Activated T-helper 2 cell treated with anti-CD3 and anti-CD28 coated beads, Interferon-gamma antibody, Interleukin-2, Interleukin-4, amounts not matched to agents 10 μg/mL and 5 μg/mL and 100 μg/mL, durations not matched to agents 14 hours and 24 hours and 36 hours (primary cell): ENCODE measurements at places on chromosomes 1 and 21. TPM values are rescaled to one million over a fixed set of nuclear protein-coding genes. Genes with fewer than 3 reads are reported as not detected.

NPHS2 gene
- not detected in 2 replicates for total RNA-seq

GRCh38 chr1:240598216-240599001 lies 13.5 kb downstream of the GREM2 start:
- DNase-seq = no peak

GRCh38 chr1:201870397-201870796 lies 18.3 kb upstream of the SHISA4 start:
- DNase-seq = no peak

DNA sequence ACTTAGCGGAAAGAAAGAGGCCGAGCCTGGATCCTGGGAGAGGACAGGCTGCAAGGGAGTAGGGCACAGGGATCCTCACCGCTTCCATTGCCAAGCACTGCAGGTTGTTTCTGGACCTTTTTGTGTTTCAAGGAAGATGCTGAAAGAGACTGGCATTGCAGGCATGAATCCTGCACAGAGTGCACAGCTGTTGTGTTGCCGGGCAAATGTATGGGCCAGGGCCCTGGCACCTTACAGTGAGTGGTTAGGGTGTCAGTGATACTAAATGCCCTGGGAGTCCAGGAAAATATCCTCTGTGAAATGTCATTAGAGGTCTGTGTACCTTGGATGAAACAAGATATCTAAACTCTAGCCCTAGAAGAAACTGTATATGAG lies 145.5 kb upstream of the FGGY start:
- DNase-seq = no peak

- no peak for DNase-seq
Measured at GRCh38 chr1:107941531-107941930, 23.4 kb downstream of the VAV3 start.

ZNF678 gene
- total RNA-seq = 5.1 and 5.7 TPM in 2 replicates

SH2D5 gene
- 0.05 and 0.16 TPM in 2 replicates for total RNA-seq

DNA sequence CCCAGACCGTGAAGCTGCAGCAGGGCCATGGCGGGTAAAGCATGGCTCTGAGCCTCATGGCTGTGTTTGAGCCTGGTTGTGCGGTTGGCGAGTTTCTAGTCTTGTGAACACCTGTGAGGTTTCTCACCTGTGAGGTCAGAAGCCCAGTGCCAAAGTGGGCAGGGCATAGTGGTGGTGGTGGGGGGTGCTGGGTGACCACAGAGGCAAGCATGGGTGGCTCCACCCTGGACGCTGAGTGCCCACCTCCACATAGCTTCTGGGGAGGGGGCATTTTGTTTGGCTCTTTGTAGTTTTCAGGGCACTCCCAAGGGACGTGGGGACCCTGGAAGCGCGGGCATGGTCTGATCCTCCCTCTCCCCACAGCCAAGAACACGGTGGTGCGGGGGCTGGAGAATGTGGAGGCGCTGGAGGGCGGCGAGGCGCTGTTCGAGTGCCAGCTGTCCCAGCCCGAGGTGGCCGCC lies 91.1 kb downstream of the TRIM11 start:
- no peak for DNase-seq

DNA sequence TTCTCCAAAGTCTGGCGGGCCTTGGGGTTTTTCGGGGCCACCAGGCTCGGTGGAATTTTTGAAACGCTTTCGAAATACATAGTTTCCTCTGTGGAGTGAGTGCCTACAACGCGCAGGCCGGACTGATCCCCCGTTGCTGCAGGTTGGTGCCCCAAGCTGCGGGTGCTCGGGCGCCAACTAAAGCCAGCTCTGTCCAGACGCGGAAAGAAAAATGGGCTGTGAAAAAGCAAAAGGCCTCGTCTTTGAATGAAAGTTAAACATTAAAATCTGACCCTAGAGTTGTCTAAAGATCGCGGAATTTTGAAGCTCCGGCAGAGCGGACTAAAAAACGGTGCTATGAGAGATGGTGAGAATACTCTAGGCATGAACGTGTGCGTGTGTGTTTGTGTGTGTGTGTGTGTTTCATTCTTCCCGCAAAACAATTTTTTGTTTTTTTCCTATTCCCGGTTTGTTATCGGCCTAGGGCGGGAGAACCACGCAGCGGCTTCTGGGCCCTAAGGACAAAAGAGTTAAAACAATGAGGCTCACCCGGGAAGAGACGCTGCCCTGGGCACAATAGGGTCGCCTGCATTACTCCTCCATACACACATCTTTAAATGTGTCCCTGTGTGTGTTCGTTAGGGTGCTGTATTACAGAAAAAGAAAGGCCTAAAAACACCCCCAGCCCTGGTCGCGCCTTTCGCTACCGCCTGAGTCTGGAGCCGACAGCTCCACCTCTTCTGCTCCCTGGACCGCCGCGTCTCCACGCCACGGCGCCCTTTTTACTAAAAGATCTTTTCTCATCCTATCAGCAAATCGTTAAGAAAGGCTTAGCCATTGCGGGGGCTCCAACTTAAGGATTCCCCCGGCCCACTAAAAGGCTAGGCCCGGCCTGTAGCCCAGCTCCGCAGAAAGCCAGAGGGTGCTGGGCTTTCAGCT lies 3.2 kb downstream of the TBX15 start:
- no peak for DNase-seq

GRCh38 chr21:32803651-32804050 lies 32.1 kb upstream of the PAXBP1 start:
- DNase-seq = no peak

DNA sequence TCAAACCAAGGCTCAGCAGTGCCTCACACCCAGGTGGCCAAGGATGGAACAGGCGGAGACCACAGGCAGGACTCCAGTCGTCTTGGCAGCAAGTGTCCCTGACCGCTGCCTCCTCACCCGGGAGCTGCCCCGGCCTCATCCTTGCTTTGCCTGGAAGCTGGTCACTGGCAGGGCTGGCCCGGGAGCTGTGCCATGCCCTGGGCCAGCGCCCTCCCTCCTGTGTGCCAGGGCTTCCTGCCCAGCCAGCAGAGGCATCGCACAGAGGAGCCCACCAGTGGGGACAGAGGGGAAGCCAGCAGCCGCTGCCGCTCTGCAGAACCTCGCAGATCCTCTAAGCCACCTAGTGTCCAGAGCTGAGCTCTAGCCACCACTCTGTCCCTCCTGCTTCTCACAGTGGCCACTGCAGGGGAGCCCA lies 7.8 kb downstream of the CASZ1 start:
- DNase-seq = no peak

- no peak for DNase-seq
Measured at GRCh38 chr1:46804027-46804889, 5.4 kb downstream of the CYP4B1 start.

- DNase-seq = no peak
Measured at GRCh38 chr21:37064841-37065240, 8.0 kb downstream of the PIGP start.

- DNase-seq = no peak
Measured at GRCh38 chr1:61261595-61261994, 179.2 kb downstream of the NFIA start.
